ENCODE measurements at places on chromosomes 11 and 22.

DNA sequence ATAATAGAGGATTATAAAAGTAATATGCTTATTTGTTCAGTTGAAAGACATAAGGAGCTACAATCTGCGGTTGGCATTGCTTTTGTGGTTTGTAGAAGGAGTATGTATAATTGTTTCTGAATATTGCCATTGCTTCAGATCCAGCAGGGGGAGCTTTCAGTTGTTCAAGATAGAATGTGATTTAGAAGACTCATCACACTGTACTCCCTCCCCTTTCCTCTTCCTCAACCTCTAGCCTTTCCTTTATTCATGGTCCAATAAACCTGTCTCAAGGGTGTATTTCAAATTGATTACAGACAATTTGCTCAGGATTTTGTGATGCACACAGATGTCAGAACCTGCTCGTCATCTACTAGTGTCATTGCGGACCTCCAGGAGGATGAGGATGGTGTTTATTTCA lies 9.8 kb downstream of the PRMT3 start:
- DNase-seq: peak; percentile 51

DNA sequence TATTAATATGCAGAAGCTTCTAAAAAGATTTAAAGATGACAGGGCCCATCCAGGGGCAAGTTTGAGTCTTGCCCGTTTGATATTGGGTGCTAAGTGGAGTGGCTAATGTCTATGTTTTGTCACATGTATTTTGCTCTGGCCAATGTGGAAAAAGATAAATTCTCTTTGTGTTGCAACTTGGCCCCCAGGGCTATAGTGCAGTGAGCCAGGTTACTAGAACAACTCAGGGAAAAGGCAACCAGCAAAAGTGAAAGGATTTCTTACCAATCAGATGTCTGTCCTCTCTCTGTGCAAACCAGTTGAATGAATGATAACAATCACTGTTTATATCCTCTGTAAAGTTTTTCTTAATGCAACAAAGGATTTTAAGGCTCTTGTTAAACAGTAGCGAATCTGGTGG lies 4.6 kb upstream of the CLNS1A start:
- DNase-seq: no peak

DNA sequence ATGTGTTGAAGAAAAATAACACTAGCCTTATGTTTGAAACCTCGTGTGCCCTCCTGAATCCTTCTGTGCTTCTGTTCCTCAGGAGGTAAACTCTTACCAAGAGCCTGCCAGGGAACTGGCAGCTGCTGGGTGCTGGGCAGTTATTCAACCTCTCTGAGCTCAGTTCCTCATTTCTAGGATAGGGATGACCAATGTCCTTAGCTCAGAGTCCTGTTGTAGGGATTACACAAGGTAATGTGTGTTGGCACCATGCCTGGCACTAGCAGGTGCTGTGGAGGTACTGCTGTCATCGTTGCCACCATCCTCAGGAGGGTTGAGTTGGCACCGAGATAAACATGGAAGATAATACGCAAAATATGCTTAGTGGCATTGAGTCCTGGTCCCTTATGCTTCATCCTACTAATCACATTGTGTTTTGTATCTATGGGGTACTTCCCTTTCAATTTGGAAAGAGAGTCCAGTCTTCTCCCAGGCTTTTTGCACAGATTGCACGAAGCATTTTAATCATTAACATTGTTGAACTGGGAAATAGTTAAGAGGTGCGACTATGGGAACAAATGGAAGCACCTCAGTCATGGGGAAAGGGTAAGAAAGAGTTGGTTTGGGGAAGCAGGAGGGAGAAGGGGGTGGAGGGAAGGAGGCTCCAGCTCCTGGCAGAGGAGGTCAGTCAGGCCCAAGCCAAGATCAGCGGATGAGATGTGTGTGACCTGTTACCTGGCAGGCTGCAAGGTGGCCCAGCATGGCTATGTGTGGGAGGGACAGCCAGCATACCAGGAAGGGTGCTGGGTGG lies 56.7 kb downstream of the CABIN1 start:
- DNase-seq: no peak

- DNase-seq: no peak
These were observed 48.0 kb upstream of the PLET1 start for GRCh38 chr11:112308651-112309050.

- no peak for DNase-seq
These were observed 26.0 kb upstream of the FADD start for GRCh38 chr11:70176940-70177689.

- no peak for DNase-seq
These were observed 1.4 kb upstream of the DGAT2 start for GRCh38 chr11:75767228-75767572.

GRCh38 chr11:113204280-113204679 lies 110.1 kb upstream of the TTC12 start:
- DNase-seq: no peak

DNA sequence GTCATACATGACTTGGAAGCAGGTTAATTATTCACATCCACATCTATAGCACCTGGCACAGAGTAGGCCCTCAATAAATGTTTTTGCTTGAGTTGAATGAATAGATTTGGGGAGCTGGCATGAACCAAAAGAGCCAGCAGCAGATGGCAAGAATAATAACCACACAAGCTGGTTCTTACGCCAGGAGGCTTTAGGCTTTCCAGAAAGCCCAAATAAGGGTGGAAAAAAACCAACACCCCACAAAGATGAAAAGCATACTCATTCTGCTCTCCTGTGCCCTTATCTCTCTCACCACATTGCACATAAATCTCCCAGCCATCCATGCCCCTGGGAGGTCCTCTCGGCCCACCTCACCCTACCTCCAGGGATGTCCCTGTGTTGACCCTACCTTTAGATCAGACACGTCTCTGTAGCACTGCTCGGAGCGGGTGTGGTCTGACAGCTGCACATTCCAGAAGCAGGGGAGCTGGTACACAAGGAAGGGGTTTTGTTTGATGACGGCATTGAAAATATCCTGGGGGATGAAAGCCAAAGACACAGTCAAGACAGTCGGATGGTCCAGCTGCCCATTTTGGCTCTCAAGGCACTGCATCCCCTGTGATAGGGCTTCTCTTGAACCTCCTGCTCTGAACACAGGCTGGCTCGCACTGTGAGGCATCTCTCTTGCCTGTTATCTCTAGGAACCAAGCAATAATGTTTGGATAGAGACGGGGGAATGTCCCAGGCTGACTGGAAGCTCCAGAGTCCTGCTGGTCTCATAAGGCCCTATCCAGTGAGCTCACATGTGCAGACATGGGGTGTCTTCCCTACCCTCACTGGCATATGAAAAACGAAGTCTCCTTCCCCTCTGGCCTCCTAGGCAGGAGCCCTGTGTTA lies 323.6 kb upstream of the SYN3 start:
- no peak for DNase-seq

DNA sequence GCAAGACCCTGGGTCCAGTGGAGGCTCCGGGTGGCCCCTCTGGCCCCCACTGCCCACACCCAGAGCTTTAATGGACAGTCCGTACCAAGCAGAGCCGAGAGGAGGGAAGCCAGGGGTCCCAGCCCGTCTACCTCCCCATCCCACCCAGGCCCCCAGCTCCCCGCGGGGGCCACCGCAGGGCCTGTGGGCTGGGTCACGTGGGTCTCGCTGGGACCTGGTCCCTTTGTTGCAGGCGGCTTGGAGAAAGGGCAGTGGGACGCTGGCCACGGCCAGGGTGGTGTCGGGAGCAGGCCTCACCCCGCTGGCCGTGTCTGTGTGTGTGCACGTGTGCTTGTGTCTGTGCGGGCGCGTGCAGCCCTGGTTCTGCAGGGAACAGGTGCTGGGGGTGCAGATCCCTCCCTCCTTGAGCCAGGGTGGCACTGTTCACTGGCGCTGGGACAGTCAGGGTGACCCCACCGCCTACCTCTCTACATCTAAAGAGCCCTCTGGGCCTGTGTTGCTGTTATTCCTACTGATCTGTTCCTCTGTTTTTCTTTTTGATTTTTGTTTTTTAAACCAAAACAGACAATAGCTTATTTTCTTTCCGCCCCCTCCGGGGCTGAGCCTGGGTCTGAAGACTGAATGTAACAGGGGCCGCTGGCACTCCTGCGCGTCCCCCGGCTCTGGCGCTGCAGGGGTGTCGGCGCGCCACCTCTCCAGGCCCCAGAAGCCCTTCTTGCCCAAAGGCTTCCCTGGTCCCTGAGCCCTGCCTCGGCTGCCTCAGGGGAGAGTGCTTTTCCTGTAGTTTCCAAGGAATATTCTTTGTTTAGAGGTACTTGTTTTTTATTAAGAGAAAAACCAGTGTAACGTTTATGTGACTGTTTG lies 20.1 kb upstream of the TMEM191C start:
- DNase-seq: no peak

GRCh38 chr22:50014655-50015401 lies 2.3 kb upstream of the IL17REL start:
- no peak for DNase-seq

GRCh38 chr11:130721023-130721681 lies 195.1 kb downstream of the SNX19 start:
- DNase-seq: no peak

GRCh38 chr22:41140365-41140957 lies 48.1 kb downstream of the EP300 start:
- DNase-seq: no peak

- no peak for DNase-seq
These were observed 44.5 kb downstream of the MED15 start for GRCh38 chr22:20551805-20552442.
